A172 (cell line): ENCODE measurements at places on chromosomes 13 and 19. TPM values are rescaled to one million over a fixed set of nuclear protein-coding genes. Genes with fewer than 3 reads are reported as not detected.

DNA sequence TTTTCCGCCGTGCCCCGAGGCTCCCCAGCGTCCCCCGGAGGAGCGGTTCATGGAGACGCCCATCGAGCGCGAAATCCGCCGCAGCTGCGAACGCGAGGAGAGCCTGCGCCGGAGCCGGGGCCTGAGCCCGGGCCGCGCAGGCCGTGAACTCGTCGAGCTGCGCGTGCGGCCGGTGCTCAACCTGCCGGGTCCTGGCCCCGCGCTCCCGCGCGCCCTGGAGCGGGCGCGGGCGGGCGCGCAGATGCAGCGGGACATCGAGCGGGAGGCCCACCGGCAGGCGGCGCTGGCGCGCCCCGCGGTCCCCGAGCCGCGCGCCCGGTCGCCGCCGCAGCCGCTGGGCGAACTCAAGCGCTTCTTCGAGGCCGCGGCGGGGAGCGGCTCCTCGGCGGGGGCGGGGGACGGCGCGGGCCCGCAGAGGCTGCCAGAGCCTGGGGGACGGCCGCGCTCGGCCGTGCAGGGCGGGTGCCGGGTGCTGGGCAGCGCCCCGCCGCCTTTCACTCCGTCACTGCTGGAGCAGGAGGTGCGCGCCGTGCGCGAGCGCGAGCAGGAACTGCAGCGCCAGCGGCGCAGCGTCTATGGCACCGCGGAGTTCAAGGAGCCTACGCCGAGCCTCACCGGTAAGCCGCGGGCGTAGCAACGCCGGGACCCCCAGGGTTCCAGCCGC is 807 bp downstream of the MISP3 start:
- DNase-seq = peak; percentile 45

DNA sequence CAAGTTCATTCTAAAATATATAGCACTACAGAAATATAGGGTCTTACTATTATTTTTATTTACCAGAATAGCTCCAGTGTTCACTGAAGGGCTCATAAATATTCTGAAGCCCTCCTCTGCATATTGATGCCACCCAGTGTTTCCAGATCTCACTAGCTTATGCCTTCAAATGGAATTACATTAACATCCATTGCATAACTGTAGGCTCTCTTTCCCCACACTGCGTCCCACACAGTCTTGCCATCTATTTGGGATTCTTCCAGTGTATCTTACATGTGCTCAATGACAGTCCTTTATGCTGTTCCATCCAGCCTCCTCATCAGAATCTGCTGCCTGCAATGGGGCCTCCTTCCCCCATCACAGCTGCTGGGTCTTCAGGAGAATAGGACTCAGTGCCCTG is 137.2 kb downstream of the CYSLTR2 start:
- no peak for DNase-seq

- no peak for DNase-seq
Observed at GRCh38 chr13:113471844-113472243, 18.6 kb upstream of the ADPRHL1 start.

DNA sequence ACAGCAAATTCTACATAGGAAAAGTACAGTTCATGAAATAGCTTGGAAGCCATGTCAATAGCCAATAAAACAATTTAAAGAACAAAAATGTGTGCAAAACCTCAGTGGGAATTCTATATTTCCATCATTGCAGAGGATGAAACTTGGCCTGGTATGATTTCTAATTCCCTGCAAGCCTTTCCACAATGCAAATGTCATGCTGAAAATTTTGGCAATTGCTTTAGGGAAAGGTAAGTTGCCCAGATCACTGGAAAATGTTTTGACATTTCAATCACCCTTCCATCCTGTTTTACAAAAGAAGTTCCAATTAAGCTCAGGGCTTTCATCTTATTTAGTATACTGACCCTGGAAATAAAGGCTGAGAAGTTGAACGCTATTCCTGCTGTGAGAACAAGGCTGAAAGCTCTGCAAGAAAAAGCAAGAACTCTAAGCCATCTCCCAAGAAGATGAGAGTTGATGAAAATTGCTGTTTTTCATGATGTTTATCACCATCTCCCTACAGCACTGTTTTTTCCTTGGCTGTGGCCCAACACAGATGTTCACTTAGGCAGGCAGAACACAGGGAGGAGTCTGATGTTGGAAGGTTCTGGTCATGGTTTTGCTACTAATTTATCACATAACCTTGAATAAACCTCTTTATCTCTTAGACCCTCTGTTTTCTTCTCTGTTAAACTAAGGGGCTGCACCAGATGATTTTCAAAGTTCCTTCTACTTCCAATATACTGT is 263.7 kb downstream of the KCTD12 start:
- no peak for DNase-seq

DNA sequence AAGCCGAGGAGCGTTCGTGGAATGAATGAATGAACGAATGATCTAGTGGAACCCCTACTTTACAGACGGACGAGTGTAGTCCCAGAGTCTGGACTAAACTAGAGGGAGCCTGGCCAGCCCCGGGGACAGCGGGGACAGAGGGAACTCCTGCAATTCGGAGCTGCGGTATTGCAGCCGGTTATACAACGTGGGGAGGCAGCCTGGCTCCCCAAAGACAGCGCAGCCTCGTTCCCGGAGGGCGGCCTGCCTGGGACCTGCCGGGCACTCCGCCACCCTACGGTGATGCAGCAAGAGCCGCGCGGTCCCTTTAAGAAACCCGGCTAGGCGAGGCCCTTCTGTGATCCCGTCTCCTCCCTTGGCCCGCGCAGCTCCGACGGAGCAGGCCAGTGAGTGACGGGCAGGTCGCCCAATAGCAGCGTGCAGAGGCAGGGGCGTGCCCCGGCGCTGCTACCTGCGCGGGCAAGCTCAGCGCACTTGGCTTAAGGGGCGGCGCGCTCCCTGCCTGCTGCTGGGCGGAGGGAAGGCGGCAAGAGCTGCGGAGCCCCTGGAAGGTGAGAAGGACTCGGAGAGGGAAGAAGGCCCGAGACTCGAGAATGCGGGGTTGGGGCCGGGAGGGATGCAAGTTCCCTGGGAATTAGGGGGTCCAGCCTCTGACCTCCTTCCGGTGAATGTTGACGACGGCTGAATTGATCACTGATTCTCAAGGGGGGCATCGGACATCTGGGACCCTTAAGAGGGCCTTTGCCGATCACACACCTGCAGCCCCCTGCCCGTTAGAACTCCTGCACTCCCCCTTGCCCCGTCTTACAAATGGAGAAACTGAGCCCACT is at the start of gene ABCA7:
Gene ABCA7 (plus strand): TSS at position 462 of the 830 bp plus-strand sequence. CDS start 1,255 bp downstream, outside the sequence.
- peak; percentile 94 for DNase-seq

GRCh38 chr13:50993934-50994333 is 84.3 kb downstream of the RNASEH2B start:
- DNase-seq = no peak

DNA sequence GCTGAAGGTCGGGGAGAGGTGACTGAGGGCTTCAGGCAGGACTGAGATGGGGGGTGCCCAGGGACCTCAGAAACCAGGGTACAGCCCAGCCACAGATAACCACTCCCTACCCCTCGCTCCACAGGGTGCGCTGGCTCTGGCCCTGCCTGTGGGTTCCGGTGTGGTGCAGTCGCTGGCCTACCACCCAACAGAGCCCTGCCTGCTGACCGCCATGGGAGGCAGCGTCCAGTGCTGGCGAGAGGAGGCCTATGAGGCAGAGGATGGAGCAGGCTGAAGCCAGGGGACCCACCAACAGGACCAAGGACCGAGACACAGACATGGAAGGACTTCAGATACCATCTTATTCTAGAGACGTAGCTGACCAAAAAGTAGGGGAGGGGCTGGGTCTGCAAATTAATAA is 6.3 kb downstream of the DHPS start:
- DNase-seq = no peak

DNA sequence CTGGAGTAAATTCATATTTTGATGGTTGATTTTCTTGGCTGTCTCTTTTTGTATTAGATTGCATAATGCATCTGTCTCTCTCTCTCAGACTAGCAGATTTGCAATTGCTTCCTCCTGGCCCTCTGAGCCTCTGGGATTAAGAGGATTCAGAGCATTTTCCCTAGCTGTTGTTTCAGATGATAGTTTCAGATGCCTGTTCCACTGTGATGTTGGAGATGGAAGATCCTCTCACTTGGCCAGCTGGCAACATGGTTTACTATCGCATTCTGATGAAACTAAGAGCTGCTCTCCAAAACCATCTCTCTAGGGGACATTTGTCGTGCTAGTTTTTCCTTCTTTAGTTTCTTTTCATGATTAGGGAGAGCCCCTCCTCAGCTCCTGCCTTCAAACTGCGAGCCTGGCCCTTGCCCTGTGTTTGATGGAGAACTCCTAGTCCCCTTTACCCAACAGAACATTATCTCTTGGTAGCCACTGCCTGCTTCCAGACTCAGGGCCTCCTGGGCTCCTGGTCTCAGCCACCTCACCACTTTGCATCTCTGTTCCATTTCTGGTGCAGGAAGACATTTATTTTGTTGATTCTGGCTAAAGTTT is 244.6 kb downstream of the B3GLCT start:
- no peak for DNase-seq

- DNase-seq = no peak
Observed at GRCh38 chr13:65149687-65150086, 2080.4 kb downstream of the PCDH9 start.

DNA sequence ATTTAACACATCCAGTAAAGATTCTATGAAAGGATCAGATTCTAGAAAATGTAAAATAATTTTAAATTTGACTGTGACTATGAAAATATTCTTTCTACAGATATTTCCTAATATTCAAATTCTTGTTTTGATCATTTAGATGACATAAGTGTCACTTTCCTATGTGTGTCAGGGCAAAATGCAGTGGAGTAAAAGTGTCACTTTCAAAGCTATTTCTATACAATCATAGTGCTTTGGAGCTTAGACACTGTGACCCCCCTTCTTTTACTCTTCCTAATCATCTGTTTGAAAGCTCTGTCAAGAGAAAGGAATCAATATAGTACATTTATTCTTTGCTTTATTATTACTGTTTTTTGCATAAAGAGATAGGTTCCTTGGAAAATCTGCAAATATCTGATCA is 492.0 kb downstream of the DCT start:
- DNase-seq = no peak

- no peak for DNase-seq
Observed at GRCh38 chr13:66407128-66407527, 823.0 kb downstream of the PCDH9 start.

DNA sequence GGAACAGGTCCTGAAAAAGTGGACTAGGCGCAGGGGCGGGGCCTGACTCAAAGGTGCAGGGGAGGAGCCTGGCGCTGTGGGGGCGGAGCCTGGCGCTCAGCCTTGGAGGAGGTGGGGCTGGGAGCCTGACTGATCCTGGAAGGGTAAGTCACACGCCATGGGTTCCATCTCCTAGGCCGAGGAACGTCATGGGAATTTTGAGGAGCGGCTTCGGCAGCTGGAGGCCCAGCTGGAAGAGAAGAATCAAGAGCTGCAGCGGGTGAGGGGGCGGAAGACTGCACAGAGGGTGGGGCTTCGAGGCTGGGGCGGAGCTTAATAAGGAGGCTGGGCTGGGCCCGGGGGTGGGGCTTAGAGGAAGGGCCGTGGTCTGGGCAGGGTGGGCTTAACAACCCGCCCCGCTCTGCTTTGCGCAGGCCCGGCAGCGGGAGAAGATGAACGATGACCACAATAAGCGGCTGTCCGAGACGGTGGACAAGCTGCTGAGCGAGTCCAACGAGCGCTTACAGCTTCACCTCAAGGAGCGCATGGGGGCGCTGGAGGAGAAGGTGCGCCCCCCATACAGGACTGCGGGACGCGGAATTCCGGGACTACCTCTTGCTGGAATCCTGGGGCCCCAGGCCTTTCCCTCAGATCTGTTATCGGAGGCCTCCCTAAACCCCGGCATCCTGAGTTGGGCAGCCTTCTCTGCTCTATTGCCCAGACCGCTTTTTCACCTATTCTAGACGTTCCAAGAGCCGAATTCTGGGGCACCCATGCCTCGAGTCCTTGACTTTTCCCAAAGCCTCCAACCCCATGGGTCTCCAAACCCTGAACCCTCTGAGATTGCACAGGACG is 14.5 kb downstream of the PPFIA3 start:
- DNase-seq = no peak

- peak; percentile 47 for DNase-seq
Observed at GRCh38 chr19:40445780-40446262, 1.7 kb upstream of the SERTAD3 start.

GRCh38 chr13:102825921-102826706 is 19.7 kb upstream of the ERCC5 start:
- DNase-seq = peak; percentile 93

- DNase-seq = no peak
Observed at GRCh38 chr13:97058391-97058790, 64.1 kb upstream of the OXGR1 start.

GRCh38 chr13:111938741-111939665 is 127.9 kb upstream of the SOX1 start:
- no peak for DNase-seq

GRCh38 chr13:73602295-73602694 is 531.9 kb downstream of the KLF12 start:
- DNase-seq = peak; percentile 75

- no peak for DNase-seq
Observed at GRCh38 chr13:100129605-100130004, 40.7 kb downstream of the PCCA start.

GRCh38 chr19:48997972-48998371 is 4.3 kb downstream of the RUVBL2 start:
- peak; percentile 36 for DNase-seq

DNA sequence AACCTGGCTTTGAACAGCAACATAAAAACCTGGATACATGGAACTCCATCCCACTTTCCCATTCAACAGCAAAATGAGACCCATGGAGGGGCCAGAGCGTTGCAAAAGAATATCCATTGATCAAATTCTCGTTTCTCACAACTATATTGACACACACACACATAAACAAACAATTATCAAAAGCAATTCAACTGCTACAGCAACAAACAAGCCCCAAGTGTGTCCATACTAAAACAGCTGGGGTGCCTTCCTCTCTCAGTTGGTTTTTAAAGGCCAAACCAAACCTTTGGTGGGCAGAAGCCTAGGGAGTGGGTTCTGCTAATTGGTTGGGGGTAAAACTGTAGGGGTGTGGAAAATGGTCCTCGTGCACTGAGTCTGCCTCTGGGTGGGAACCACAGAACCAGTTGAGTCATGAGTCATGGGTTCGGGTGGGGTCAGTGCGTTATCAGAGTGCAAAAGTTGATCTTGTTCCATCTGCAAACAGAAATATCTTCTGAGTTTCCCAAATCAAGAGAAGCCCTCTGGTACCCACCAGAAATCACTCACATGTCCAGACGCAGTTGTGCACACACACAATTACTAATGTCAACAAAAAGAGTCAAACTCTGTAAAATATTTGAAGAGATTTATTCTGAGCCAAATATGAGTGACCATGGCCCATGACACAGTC is 18.5 kb downstream of the GPR42 start:
- DNase-seq = no peak

- no peak for DNase-seq
Observed at GRCh38 chr19:18629166-18630088, 7.4 kb upstream of the KLHL26 start.

- DNase-seq = no peak
Observed at GRCh38 chr13:113842336-113843062, 21.4 kb downstream of the GAS6 start.

Gene LAIR1
- not detected in 2 replicates for total RNA-seq

Gene COMP
- total RNA-seq = not detected in 2 replicates

Gene CGB1
- not detected in 2 replicates for total RNA-seq

Gene LHB
- total RNA-seq = not detected in 2 replicates

Gene CDC42EP5
- 17.2 and 19.1 TPM in 2 replicates for total RNA-seq

Gene BRME1
- total RNA-seq = 0.48 and 3.0 TPM in 2 replicates

Gene ZNF433
- total RNA-seq = 7.2 and 11.3 TPM in 2 replicates

Gene ALKBH7
- total RNA-seq = 63.5 and 66.2 TPM in 2 replicates

Gene TSEN34
- total RNA-seq = 222 and 277 TPM in 2 replicates

Gene ZNF724
- total RNA-seq = 15.2 and 15.8 TPM in 2 replicates

Gene PET100
- total RNA-seq = 35.8 and 76.6 TPM in 2 replicates

Gene SMAD9
- 2.1 and 5.2 TPM in 2 replicates for total RNA-seq

Gene C19orf67
- not detected in 2 replicates for total RNA-seq

Gene GTF3A
- 150 and 155 TPM in 2 replicates for total RNA-seq

Gene NLRP11
- total RNA-seq = 2.5 and 4.9 TPM in 2 replicates

Gene IGFL1
- total RNA-seq = 0.67 TPM in 1 of 2 replicates, not detected in the other
